Activated CD8-positive, alpha-beta T cell treated with anti-CD3 and anti-CD28 coated beads, Interleukin-2, amount 10 ng/mL, durations not matched to agents 7 days and 5 days (primary cell): ENCODE measurements at places on chromosomes 5 and 9.

GRCh38 chr5:128014578-128014977 lies 69.0 kb upstream of the SLC12A2 start:
- DNase-seq = no peak

GRCh38 chr9:95595721-95596295 lies 79.0 kb upstream of the PTCH1 start:
- no peak for DNase-seq

- DNase-seq = no peak
These were observed 41.8 kb upstream of the S1PR3 start for GRCh38 chr9:88949425-88949824.

DNA sequence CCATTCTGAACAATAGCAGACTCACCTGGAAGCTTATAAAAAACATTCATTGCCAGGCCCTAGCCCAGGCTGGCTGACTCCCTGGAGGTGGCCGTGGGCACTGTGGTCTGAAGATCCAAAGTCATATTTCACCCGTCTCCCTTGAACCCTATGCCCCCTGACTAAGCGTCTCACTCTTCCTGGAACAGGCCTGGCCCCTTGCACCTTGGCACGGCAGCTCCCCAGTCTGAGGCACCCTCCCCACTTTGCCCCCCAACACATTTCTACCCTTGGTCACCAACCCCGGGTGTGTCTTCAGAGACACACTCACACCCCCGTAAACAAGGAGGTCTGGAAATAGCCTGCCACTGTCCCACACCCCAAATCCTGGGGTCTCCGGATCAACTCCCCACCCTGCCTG lies 68.6 kb upstream of the LMX1B start:
- DNase-seq = no peak

DNA sequence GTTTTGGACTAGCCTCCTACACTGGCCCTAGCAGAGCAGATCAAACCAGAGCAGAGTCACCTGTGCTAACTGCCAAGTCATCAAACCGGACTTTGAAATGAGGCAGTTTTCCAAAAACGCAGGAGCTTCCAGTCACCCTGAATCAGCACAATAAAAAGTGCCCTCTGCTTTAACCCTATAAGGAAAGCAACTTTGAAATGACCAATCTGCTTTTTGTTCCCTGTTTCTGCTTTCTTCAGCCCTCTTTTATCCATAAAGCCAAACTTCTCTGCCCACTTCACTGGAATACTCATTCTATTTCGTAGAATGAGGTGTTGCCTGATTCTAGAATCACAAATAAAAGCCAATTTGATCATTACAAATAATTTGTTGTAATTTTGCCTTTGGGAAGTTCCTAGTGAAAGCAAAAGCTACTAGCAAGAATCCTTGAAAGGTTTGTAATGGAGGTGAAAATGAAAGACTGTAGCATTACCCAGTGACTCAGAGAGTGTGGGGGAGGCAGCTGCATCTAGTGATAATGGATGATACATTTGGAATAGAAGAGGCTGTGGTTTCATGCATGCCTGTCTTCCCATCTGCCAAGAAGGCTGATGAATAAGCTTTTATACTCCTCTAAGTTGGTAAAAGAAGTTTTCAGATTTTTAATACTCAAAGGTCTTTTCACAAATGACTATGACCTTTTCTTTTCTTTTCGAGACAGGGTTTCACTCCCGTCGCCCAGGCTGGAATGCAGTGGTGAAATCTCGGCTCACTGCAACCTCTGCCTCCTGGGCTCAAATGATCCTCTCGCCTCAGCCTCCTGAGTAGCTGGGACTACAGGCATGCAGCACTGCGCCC lies 14.9 kb downstream of the SPAAR start:
- DNase-seq = no peak

DNA sequence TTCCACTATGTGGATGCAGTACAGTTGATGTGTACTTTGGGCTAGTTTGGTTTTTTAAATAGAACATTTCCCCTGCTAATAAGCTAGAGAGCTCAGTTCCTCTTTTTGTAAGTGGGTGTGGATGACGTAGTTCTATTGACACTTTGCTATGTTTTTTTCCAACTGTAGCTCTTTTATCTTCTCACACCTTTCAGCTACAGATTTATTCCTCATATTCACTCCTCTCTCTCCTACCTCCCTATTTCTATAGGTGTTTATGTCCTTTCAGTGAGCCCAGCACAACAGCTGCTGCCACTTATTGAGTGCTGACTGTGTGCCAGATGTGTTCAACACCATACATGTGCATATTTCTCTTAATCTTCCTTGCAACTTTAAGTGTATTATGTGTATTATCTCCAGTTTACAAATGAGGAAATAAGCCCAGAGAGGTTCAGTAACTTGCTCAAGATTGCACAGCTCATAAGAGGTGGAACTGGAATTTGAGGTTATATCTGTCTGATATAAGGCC lies 215.7 kb downstream of the SEMA6A start:
- no peak for DNase-seq

- DNase-seq = no peak
These were observed 20.6 kb downstream of the LAMC3 start for GRCh38 chr9:131029574-131029952.

GRCh38 chr9:86350006-86350760 lies 4.0 kb downstream of the TUT7 start:
- no peak for DNase-seq

DNA sequence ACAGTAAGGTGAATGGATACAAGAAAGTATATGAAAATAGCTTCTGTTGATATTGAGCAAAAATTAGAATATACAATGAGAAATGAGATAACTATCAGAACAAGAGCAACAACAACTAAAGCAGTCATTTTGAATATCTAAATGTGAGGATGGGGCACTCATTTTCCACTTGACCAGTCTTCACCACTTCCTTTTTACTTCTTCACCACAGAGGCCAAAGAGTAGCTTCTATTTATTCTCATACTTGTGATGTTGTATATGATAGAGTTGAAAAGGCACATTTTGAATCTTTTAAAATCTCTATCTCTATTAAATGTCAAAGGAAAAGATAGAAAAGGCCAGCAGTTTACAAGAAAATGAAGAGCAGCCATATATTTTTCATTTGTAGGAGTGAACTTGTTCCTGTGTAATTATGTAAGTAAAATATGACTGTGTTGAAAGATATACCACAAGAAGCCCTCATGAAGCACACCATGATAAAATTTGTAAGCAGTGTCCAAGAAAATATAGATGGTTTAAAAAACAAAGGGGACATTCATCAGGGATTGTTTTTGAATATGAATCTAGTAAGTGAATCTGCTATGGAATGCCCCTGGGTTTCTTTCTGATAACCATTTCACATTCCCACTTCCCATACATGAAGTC lies 39.2 kb downstream of the ADAMTS19 start:
- DNase-seq = no peak

- peak; percentile 36 for DNase-seq
These were observed 170.7 kb upstream of the ZNF618 start for GRCh38 chr9:113705306-113705927.

- DNase-seq = no peak
These were observed 2293.3 kb upstream of the C9orf72 start for GRCh38 chr9:29866556-29866955.

- DNase-seq = no peak
These were observed 17.9 kb downstream of the ZSWIM6 start for GRCh38 chr5:61349935-61350334.

DNA sequence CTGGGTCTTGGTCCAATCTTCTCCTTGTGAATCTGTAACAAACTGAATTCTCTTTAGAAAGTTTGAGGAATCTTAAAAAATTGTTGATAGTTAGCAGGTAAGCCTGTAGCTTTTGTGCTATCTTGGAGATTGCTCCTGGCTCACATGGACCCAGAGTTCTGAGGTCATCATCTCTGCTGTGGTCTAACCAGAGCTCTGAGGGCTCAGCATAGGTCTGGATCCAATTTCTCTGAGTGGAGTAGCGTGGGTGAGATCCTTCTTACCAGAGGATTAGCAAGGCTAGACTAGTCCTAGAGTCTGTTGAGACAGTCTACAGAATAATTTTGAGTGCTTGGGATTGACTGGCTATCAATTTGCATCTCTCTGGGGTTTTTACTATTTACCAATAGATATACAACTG lies 60.5 kb upstream of the IL6ST start:
- DNase-seq = no peak

DNA sequence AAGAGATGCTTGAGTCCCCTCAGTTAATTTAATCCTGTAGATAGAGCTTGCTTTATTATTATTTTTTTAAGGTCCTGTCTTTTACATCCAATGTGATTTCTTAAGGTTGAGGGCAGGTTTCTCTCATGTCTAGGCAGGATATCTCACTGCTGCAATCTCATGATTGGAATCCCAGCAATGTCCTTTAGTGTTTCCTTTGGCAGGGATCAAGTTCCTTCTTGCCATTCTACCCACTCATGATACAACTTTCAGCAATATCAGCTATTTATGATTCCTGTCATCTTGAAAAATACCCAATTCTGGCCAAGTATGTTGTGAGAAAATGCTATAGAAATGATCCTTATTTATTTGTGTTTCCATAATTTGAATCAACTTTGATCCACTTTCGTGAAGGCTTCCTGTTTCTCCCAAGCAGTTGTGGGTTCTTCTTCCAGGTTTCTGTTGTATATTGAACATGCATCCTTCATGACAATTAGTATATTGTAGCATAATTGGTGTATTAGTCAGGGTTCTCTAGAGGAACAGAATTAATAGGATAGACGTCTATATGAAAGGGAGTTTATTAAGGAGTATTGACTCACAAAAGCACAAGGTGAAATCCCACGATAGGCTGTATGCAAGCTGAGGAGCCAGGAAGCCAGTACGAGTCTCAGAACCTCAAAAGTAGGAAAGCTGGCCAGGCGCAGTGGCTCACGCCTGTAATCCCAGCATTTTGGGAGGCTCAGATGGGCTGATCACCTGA lies 18.4 kb upstream of the VPS13A start:
- DNase-seq = no peak

DNA sequence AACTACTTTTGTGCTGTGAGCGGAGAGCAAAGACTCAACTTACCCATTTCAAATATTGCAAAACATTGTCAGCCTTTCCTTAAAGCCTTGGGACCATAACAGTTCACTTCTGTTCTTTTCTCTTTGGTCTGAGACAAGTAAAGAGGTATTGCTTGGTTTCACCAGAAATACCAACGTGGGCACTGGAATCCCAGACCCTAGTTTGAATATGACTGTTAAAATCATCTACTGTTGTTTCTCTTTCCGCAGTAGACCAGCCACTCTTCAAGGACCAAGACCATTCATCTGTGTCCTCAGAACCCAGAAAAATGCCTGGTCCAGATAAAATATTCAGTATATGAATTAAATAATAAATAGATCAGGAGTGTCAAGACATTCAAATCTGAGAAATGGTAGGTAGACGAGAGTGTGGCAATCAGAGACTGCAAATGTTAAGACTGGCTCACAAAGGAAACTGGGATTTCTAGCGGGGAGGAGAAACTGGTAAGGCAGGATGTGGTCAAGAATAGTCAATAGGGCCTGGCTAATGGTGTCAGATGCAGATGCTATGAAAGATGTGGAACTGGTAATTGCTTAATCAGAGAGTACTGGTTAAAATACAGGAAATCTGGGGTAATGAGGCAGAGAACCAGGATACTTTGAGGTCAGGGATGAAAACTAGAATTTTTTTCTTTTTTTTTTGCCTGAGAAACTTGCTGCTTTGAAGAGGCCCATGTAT lies 82.1 kb upstream of the IL33 start:
- DNase-seq = no peak

- DNase-seq = no peak
These were observed 336.7 kb downstream of the FAM170A start for GRCh38 chr5:119966028-119966427.

- no peak for DNase-seq
These were observed 217.7 kb downstream of the C9orf50 start for GRCh38 chr9:129402931-129403778.

- no peak for DNase-seq
These were observed 375.8 kb downstream of the TAF11L14 start for GRCh38 chr5:18010053-18010452.

DNA sequence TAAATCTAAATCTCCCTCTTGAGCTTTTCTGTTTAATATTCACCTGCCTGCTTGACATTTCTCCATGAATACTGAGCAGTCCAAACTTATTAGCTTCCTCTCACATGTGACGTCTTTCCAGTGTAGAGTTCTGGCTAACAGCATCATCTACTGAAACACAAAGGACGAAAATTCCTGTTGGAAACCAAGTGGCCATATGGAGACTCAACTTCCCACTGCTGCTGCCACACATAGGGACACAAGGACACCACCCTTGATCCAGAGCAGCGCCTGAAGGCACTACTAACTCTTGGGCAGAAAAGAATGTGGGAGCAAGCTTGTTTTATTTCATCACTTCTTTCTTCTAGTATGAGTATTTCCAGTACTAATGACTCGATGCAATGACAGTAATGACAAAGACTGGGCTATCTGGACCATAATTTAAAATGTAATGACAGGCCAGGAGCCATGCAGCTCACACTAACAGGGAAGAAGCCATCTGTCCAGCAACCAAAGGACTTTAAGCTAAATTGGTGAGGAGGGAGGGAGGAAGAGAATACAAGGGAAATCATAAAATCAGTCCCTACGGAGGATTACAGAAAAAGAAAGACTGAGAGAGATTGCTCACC lies 19.2 kb downstream of the RNF130 start:
- no peak for DNase-seq

- no peak for DNase-seq
These were observed 1.2 kb downstream of the CKMT2 start for GRCh38 chr5:81234299-81234698.

- DNase-seq = no peak
These were observed 34.4 kb downstream of the HK3 start for GRCh38 chr5:176864755-176865154.

DNA sequence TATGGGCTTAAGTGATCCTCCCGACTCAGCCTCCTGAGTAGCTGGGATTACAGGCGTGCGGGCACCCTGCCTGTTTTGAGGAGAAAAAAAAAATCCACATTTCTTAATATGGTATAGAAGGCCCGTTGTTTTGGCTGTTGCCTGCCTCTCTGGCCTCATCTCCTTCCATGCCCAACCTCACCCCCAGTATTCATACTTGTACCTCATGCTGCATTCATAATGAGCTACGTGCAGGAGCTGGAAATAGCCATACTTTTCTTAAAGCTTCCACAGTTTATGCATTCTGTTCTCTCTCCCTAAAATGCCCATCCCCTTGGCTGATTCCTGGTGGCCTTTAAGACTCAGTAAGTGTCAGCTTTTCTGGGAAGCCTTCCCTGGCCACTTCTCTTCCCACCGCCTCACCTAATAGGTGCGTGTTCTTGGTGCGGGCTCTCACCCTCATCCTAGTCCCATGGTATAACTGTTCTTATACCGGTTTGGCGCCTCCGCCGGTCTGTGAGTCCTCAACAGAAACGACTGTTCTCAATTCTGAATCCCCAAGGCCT lies 2.1 kb upstream of the TPM2 start:
- no peak for DNase-seq

- DNase-seq = no peak
These were observed 78.3 kb upstream of the TRIO start for GRCh38 chr5:14064841-14065240.

DNA sequence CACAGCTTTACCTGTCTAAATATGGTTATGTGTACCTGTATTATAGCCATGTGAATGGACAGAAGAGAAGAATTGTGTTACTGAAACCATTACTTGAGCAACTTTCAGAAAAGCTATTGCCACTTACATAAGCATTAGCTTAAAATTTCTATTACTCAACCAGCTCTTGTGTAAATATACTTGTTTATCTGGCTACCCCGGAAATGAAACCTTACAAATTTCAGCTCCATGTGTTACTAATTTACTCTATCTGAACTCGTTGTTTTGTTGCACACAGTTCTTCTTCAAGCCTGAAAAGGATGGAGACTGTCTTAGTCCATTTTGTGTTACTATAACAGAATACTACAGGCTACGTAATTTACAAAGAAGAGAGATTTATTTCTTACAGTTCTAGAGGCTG lies 22.5 kb upstream of the ADAMTSL1 start:
- no peak for DNase-seq
